Activated CD4-positive, alpha-beta T cell treated with anti-CD3 and anti-CD28 coated beads, Interleukin-2, Interleukin-6, amounts not matched to agents 100 ng/mL and 50 ng/mL, durations not matched to agents 16 hours and 8 hours (primary cell): ENCODE measurements at places on chromosomes 6 and 20.

DNA sequence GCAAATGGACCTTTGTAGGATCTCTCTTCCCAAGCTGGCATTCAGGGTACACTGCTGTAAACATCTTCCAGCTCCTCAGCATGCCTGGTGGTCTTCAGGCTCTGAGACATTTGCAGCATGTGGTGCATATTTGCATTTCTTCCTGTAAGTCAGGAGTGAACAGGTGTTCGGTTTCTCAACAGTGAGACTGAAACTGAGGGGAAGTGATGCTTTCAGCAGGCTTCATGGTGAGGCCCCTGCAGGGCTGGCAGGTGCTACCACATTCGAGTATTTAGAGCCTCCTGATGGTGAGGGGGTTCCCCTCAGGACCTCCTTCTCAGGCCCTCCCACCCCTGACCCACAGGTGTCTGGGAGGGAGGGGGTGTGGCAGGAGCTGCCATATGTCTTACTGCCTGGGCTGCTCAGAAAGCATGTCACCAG, 15.1 kb downstream of the MYBL2 start:
- DNase-seq: no peak

- no peak for DNase-seq
Measured at GRCh38 chr6:16160794-16161193, 31.9 kb downstream of the MYLIP start.

DNA sequence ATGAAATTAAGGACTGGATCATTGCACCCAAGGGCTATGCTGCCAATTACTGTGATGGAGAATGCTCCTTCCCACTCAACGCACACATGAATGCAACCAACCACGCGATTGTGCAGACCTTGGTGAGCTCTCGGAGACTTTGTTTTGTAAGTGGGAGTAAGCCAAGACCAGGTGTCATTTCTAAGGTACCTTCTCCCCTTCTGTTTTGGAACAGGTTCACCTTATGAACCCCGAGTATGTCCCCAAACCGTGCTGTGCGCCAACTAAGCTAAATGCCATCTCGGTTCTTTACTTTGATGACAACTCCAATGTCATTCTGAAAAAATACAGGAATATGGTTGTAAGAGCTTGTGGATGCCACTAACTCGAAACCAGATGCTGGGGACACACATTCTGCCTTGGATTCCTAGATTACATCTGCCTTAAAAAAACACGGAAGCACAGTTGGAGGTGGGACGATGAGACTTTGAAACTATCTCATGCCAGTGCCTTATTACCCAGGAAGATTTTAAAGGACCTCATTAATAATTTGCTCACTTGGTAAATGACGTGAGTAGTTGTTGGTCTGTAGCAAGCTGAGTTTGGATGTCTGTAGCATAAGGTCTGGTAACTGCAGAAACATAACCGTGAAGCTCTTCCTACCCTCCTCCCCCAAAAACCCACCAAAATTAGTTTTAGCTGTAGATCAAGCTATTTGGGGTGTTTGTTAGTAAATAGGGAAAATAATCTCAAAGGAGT, 30.4 kb downstream of the TXNDC5 start:
- DNase-seq: no peak

DNA sequence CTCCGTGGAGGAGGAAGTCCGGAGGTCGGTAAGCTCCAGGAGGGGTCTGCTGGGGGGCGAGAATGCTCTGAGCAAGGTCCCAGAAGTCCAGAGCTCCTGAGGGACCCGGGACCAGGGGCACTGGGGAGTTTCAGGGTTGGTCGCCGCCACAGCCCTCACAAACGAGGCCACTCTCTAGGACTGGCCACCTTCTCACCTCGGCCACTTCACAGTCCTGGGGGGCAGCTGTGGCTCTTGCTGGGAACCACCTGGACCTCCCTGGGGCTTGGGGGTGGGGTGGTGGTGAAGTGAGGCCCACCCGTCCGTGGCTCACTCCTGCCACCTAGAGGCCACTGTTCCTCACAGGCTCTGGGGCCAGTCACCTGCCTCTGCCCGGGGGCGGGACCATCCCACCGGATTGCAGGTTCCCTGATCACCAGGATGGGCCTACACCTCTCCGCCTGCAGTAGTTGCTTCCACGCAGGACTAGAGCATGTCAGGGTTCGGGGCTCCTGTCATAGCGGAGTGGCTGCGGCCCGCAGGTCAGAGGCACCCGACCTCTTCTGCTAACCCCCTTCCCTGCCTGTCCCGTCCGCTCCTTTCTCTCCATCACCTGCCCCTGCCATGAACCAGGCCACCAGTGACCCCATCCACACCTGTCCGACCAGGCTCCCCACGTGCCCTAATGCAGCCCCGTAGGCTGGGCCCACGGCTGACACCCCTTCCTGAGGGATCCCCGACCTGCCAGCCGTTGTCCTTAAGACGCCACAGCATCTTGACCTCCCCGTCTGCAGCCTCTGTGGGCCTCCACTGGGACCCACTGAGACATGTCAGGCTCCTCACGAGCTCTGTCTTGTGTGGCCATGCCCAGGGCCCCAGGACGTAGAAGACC, 5.1 kb upstream of the TCEA2 start:
- DNase-seq: peak; percentile 88

DNA sequence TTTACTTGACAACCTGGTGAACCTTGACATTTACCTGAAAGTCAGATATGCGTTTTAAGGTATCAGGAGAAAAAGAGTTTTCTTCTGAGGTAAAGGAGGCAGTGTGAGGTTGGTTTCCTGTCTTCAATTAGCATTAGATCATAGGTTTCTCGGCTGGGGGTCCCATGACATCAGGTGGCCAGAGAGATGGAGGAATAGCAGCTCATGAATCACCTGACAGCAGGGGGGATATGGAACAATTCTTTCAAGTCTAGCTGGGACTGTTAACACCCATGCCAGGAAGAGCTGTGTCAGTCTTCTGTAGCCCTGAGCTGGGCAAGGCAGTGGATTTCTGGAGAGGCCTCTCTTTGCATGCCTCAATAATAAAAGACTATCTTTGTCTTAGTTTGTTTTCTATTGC, 108.0 kb upstream of the TMEM170B start:
- DNase-seq: no peak

DNA sequence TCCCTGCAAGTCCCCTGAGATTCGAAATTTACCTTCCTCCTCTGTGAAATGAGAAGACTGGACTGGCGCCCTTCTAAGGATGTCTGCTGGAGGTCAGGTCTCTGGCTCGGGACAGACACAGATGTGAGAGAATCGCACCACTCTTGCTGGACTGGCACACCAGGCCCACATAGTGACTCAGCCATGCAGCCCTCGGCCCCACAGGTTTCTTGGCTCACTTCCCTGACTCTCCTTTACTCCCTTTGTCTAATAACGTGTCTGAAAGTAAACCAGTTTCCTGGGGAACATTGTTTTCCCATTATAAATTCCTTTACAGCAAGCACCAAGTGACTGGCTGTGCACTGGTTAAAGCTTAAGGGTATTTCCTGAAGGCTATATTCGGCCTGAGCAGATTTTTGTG, 106.7 kb upstream of the PLEKHG1 start:
- DNase-seq: no peak

GRCh38 chr6:132643547-132643946, 15.4 kb downstream of the TAAR1 start:
- DNase-seq: no peak

DNA sequence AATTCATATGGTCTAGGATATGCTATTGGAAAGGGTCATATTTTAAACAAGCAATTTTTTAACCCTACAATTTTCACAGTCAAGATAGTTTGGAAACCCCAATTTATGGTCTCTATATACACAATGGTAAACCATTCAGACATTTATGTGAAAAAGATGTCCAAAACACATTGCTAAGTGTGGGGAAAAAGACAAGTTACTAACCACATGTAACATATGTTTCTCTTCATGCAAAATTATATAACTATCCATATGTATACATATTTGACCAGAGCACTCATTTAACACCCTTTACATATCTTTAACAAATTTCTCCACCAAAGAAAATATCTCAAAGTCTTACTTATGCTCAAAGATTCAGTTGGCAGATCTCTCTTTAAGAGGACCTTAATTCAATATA, 110.6 kb downstream of the RNGTT start:
- no peak for DNase-seq

DNA sequence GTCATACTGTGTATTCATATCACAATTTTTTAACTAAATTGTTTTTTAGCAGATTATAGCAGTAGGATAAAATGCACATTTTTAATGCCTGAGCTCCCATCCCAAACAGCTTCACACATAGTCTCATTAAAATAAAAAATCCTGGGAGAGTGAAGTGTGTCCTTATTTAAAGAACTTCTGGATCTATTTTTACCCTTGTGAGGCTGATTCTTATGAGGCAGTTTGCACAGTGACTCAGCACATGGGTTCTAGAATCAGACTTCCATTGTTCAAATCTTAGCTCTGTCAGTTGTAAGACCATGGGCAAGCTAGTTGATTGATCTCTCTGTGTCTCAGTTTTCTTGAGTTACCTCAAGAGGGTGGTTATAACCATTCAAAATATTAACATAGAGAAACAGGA, 72.3 kb downstream of the MACROD2 start:
- DNase-seq: no peak

- no peak for DNase-seq
Measured at GRCh38 chr6:146578054-146578453, 20.7 kb upstream of the ADGB start.

- DNase-seq: no peak
Measured at GRCh38 chr6:65948062-65948461, 241.0 kb upstream of the EYS start.

DNA sequence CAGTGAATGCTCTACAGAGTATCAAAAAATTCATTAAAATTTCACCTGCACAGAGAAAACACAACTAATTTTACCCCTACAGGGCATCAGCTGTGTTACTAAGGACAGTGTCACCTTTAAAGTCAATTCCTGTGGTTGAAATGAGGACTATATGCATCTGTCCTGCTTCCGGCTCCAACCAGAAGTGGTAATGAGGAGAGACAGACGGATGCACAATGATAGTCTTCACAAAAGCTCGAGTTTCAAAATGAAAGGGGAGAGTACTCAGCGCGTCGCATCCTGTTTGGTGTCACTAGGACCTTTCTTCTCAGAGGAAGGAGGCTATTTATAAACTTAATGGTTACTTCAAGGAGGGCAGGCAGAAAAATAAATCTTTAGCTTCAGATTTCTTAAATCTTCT, 86.5 kb downstream of the LYRM4 start:
- peak; percentile 87 for DNase-seq

DNA sequence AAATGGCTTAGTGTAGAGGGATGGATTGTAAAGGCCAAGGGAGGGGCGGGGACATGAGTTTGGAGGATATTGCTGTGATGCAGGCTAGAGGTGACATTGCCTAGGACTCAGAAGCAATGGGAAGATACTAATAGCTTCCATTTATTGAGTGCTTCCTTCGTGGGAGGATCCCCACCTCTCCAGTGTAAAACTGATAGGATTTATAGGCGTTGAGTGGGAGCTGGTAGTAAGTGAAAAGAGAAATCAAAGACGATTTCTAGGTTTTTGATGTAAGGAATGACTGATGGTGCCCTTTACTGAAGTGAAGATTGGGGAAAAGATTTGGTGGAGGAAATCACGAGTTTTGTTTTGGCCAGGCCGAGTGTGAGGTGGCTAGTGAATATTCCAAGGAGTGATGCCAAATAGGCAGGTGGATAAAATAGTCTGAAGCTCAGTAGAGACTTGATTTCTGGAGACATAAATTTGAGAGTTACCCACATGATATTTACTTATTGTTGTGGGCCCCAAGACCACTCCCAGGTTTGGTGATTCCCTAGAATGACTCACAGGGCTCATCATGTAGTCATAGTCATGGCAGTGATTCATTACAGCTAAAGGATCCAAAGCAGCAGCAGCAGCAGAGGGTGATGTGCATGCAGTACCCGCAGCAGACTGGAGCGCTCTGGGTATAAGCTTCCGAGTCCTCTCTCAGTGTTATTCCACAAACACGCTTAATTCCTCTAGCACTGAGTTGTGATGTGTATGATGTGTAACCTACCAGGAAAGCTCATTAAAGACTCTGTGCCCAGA, 10.2 kb downstream of the RPRD1B start:
- peak; percentile 51 for DNase-seq

- no peak for DNase-seq
Measured at GRCh38 chr6:144315226-144315980, 30.3 kb downstream of the UTRN start.

GRCh38 chr20:62994869-62995281, 11.9 kb downstream of the BHLHE23 start:
- DNase-seq: no peak
